Stimulated activated CD4-positive, alpha-beta T cell treated with anti-CD3 and anti-CD28 coated beads, Interleukin-4, amount 100 ng/mL, for 48 hours (primary cell): ENCODE measurements at places on chromosomes 12 and 14.

DNA sequence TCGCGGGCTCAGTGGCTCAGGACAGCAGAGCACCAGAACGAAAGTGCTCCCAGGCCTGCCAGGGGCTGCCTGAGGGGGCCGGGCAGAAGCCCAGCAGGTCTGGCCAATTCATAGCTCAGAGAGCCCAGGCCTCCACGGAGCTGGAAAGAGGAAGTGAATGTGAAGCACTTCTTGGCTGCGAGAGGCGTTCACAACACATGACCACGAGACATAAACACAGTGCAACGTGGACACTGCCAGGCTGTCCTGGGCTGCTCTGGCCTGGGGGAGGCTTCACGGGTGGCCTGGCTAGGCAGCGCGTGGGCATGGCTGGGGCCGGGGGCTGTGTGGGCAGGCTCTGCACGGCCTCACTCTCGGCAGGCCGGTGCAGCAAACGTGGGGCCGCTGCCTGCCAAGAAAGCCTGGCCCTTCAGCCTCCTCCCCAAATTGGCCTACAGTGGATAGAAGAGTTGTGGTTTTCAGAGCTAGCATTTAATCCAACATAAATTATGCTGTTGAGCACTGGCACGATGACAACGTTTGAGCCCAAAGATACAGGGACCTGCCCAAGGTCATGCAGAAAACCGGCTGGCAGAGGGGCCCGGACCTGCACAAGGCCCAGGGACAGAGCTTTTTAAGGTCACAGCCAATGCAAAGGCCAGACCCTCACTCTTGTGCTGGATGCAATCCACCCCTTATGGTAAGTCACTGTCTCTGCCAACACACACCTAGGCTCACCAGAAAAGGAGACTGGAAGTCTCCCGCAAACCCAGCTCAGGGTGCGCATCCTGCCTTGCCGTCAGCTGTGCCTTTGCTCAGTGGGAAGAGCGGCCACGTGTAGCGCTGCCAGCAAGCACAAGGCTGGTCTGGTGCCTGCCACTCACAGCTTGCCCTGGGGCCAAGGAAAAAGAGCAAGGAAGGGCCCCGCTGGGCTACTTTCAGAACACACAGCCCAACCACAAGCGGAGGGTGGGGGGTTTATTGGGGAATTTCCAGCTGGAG is 8.6 kb downstream of the SLC25A29 start:
- DNase-seq = no peak

- DNase-seq = no peak
Measured at GRCh38 chr14:39666386-39666785, 234.2 kb upstream of the FBXO33 start.

DNA sequence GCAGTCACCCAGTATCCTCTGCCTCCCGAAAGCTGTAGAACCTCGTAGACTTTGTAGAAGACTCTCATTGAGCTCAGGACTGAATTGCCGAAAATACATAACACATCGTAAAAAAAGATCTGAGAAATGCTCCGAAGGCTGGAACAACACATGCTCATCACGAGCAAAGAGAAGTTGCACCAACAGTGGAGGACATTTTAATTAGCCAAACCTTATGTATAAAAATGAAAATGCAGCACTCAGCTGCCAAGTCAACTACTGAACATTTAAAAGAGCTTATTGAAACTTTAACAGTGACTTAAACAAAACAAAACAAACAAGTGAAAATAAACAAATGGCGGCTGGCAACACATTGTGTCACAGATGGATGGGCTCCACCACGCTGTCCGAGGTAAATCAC is 519.9 kb downstream of the TMEM132D start:
- no peak for DNase-seq

DNA sequence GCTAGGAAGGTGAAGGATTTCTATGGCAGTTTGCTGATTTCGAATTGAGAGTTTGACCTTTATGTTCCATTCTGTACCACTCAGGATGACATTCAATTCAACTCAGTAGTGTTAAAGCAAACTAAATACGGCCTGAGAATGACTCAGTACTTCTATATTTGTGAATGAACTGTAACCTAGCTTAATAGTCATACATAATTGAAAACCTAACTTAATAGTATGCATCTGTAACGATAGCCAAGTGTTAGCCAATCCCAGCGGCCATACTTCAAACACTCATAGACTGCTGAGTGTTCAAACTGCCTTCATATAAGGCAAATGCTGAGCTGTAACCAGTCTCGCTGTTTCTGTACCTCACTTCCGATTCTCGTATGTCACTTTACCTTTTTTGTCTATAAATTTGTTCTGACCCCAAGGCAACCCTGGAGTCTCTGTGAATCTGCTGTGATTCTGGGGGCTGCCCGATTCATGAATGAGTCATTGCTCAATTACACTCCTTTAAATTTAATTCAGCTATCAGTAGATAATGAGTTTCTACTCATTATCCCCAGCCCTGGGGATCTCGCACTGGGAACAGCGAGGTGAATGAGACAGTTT is 98.5 kb upstream of the SLC24A4 start:
- DNase-seq = no peak

DNA sequence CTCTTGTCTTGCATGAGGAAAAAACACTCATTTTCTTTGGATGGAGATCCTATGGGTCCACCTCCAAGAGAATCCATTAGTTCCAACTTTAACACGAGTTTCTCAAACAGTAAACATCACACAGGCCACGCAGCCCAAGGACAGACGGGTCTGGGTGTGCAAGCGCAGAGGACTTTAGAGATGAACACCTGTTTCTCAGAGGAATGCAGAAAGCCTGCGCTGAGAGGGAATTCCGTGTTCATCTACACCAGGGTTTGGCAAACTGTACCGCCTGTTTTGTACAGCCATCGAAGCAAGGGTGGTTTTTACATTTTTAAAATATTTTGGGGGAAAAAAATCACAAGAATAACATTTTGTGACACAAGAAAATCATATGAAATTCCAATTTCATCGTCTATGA is 79.4 kb downstream of the RBM19 start:
- DNase-seq = no peak
